ENCODE measurements at places on chromosomes 1 and 21.

DNA sequence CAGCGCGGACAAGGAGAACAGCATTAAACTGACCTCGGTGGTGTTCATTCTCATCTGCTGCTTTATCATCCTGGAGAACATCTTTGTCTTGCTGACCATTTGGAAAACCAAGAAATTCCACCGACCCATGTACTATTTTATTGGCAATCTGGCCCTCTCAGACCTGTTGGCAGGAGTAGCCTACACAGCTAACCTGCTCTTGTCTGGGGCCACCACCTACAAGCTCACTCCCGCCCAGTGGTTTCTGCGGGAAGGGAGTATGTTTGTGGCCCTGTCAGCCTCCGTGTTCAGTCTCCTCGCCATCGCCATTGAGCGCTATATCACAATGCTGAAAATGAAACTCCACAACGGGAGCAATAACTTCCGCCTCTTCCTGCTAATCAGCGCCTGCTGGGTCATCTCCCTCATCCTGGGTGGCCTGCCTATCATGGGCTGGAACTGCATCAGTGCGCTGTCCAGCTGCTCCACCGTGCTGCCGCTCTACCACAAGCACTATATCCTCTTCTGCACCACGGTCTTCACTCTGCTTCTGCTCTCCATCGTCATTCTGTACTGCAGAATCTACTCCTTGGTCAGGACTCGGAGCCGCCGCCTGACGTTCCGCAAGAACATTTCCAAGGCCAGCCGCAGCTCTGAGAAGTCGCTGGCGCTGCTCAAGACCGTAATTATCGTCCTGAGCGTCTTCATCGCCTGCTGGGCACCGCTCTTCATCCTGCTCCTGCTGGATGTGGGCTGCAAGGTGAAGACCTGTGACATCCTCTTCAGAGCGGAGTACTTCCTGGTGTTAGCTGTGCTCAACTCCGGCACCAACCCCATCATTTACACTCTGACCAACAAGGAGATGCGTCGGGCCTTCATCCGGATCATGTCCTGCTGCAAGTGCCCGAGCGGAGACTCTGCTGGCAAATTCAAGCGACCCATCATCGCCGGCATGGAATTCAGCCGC lies 2.5 kb downstream of the S1PR1 start:
- peak; percentile 45 for DNase-seq

- no peak for DNase-seq
Observed at GRCh38 chr1:79603843-79604242, 597.3 kb upstream of the ADGRL4 start.

DNA sequence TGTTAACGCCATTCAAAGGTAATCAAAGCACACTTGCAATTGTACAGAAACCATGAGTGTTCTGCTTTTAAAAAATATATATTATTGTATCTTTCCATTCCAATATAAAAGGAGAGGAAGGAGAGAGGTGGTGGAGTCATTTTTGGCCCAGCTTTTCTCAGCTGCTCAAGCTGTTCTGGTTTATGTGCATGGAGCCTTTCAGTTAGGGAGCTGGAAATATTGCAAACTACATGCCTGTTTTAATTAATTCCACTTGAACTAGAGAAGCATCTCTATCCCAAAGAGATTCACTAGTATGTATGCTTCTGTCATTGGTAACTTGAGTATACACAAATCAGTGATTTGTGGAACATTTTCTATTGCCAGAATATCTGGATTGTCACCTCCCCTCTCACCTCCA lies 28.5 kb upstream of the C1orf105 start:
- DNase-seq, result no peak

GRCh38 chr1:179823693-179824092 lies 53.9 kb downstream of the TOR1AIP2 start:
- DNase-seq, result no peak

DNA sequence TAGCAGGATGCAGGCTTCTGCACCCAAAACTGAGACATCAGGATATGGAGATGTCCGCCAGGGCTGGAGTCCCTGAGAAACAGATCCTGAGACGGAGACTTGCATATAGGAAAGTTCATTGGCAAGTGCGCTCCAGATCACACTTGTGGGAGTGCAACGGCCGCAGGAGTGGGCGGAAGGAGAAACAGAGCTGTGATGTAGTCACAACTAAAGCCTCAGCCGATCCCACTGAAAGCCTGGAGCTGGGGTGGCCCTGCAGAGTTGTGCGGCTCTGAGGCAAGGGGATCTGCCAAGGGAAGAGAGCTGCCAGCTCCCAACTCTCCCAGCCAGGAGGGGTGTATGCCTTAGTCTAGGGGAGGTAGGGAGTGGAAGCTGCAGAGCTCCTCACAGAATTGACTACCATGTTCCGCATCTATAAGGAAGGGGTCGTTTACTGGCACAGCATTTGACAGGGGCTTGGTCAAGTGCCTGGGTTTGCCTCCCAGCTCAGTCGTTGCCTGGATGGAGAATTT lies 42.1 kb upstream of the PLA2G2C start:
- DNase-seq, result no peak

DNA sequence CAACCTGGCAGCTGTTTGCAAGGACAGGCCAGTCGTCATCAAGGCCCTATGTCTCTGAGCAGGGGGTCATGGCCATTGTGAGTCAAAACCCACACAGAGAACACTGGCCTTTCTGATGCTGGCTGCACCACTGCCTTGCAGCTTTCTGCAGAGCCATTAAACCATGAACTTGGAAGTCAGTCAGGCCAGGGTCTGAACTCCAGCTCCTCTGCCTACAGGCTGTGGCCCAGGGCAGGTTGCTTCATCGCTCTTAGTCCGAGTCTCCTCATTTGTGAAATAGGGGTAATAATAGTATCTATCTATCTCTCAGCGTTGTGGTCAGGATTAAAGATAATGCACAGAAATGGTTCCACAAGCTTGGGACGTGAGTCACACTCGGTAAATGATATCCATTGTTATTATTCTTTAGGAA lies 35.8 kb upstream of the HIVEP3 start:
- no peak for DNase-seq

GRCh38 chr1:205936846-205937586 lies 6.2 kb downstream of the SLC26A9 start:
- DNase-seq, result no peak

DNA sequence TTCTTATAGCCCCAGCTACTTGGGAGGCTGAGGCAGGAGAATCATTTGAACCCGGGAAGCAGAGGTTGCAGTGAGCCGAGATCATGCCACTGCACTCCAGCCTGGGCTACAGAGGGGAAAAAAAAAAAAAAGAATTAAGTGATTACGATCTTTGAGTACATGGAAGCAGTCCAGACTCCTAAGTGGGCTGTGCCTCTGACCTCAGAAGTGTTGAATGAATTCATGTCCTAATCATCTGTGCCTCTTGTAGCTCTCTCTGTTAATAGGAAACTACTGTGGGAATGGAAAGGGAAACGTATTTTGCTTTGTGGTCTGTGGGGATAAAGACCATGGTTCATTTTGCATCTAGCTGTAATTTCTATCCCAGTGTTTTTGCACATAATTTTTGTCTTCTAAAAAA lies 8.4 kb upstream of the IVNS1ABP start:
- DNase-seq, result no peak

DNA sequence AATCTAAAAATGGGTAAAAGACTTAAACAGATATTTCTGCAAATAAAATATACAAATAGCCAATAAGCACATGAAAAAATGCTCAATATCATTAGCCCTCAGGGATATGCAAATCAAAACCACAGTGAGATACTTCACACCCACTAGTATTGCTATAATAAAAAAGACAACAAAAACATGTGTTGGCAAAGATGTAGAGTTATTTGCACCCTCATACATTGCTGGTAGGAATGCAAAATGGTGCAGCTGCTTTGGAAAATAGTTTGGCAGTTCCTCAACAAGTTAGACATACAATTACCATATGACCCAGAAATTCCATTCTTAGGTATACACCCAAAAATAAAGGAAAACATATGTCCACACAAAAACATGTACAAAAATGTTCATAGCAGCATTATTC lies 30.2 kb downstream of the ZZZ3 start:
- DNase-seq, result no peak

DNA sequence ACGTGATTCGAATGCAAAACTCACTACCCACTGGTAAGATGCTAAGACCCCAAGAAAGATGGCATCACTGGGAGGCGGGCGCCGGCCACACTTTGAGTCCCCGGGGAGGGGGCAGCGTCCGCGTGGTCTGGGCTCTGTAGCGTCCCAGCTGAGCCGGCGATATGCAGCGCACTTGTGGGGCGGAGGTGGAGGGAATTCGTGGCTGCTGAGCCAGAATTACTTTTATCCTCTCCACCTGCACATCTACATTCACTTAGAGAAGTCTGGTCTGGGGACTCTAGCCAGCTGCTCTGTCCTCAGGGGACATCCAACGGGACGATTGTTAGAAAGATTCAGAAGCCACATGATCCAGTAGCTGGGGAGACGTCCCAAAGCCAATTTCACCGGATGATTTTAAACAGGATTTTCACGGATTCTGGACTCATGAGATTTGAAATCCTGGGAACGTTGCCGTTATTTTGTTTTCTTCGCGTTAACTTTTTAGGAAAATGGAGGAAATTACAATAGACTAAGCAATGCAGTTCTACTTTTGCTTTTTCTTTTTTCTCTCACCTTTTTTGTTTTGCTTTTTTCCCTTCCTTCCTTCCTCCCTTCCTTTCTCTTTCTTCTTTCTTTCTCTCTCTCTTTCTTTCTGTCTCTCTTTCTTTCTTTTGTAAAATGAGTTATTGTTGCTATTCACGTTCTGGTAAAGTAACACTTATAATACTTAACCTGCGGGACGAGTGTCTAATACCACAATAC lies 1.3 kb downstream of the JAM2 start:
- no peak for DNase-seq

GRCh38 chr1:219798283-219799030 lies 129.9 kb downstream of the SLC30A10 start:
- DNase-seq, result no peak

GRCh38 chr1:182833271-182833670 lies 5.9 kb upstream of the DHX9 start:
- DNase-seq, result no peak

DNA sequence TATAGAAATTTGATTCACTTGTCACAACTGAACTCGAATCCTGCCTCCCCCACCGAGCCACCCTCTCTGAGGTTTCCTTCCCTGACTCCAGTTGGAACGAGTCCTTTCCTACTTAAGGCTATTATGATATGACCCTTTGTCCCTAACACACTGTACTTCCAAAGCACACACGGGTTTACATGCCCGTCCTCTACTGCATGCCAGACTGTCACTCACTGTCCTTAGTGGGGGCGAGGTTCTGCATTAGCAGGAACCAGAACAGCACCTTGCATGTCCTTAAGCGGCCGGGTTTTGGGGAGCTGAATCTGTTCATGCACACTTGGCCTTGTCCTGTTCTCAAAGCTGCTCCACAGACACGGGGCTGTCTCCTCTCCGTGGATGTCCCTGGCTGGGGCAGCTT lies 164.6 kb upstream of the KCNJ6 start:
- no peak for DNase-seq

GRCh38 chr1:221031458-221032203 lies 152.4 kb downstream of the HLX start:
- DNase-seq, result no peak

DNA sequence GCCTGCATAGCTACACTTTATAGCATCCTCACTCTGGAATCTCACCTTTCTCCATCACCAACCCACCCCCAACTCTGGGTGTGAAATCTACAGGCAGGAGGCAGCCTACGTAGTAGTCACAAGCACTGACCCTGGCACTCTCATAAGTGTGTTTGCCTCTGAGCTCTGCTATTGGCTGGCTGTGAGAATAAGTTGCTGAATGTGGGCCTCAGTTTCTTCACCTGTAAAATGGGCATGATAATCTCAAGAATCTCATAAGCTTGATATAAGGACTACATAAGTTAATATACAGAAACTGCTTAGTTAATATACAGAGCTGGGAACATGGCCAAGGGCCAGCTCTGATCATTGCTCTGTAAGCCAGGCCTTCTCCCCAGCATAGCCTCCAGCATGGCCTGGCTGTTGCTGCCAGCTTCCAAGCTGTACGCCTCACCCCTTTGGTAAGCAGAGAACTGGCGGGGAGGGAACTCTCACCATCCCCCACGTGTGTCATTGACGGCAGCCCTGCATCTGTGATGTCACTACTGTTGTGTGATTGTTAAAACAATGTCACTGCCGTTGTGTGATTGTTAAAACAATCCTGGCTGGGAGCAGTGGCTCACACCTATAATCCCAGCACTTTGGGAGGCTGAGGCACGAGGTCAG lies 53.3 kb downstream of the SYF2 start:
- DNase-seq, result no peak

DNA sequence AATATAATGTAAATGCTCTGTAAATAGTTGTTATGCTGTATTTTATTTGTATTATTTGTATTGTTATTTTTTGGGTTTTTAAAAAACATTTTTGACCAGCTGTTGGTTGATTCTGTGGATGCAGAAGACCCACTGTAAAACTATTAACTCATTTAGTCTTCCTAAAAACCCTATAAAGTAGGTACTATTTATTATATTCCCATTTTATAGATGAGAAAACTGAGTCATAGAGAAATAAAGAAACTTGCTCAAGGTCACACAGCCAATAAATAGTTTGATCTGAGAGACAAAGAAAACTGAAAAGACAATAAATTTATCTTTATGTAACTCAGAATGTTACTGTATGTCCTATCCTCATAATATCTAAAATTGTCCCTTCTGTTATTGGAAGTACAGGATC lies 1.2 kb upstream of the MAP3K21 start:
- DNase-seq, result no peak

DNA sequence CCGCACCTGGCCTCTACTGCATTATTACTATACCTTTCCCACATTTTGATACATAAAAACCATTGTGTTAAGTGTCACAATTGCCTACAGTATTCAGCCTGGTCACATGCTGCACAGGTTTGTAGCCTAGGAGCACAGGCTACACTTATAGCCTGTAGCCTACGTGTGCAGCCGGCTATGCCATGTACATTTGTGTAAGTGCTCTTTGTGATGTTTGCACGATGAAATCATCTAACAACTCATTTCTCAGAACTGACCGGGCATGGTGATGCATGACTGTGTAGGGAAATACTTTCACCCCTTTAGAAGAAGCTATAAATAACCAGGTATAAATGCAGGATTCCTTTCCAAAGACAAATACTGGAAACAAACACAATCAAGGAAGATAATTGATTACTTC lies 12.1 kb downstream of the ERG start:
- no peak for DNase-seq

GRCh38 chr1:41894101-41894807 lies 24.5 kb downstream of the HIVEP3 start:
- no peak for DNase-seq

DNA sequence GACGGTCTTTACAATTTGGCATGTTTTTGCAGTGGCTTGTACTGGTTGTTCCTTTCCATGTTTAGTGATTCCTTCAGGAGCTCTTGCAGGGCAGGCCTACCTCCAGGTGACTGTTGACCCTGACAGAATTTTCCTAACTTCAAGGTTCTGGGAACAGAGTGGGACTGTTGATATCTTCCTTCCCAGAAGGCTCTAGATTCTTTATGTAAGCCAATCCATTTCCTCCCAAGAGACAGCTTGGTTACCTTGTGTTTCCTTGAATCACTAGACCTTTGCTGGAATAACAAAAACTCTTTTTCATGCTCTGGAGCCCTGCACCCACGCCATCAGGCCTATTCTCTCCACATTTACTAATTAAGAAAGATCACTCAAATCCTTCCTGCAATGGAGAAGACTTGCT lies 67.0 kb downstream of the C21orf91 start:
- no peak for DNase-seq
